A172 (cell line): ENCODE measurements at places on chromosomes 3 and 15. TPM values are rescaled to one million over a fixed set of nuclear protein-coding genes. Genes with fewer than 3 reads are reported as not detected.

The CELF6 gene
- total RNA-seq = not detected in 2 replicates

DNA sequence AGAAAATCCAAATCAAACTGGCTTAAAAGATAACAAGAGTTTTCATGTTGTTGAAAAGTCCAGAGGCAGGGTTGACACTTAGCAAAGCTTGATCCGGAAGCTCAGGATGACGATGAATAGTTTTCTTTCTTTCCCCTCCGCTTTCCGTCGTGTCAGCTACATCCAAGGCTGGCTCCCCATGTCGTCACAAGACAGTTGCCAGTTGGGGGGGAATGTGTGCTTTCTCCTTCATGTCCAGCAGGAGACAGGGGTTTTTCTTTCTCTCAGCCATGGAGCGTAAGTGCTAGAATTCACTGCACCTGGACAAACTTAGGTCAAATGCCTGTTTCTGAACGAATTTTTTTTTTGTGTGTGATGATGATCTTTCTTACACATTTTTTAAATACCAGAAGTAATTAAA is 273.8 kb upstream of the RGMA start:
- DNase-seq = no peak

GRCh38 chr3:43879166-43879565 is 188.4 kb downstream of the ABHD5 start:
- DNase-seq = no peak

DNA sequence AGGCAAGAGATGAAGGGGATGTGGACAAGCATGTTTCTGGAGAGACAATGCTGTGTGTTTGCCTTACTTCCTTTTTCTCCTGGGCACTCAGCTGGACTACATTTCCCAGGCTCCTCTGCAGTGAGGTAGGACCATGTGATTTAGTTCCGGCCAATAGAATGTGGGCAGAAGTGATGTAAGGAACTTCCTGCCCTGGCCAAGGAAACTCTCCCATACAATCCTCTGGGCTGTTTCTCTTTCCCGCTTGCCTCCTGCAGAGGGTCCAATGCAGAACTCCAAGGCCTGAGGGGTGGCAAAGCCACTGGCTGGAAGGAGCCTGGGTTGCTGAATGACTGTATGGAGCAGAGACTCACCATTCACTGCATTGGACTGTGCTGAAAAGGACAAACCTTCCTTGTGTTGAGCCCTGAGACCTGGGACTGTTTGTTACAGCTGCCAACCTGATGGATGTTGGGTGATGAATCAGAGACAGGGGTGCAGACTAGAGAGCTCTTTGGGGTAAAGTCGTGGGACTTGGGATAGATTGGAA is 82.7 kb upstream of the SLC6A6 start:
- DNase-seq = peak; percentile 88

DNA sequence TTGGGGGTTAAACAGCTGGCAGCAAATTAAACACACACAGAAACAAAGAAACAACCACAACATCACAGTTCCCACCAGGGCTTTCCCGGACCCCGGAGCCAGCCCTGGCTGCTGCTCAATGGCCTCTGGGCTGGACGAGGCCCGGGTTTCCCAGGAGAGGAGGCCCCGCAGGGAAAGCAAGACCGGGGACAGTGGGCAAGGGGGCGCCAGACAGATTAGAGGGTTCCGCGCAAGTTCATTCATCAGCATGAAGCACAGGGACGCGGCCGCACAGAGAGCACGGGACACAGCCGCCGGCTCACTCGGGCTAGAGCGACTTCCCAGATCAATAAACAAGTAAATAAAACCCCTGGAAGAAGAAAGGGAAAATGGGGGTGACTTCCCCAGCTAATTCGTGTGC is 66.4 kb upstream of the RPL32 start:
- DNase-seq = no peak

The CKMT1B gene
- not detected in 2 replicates for total RNA-seq

The RBP2 gene
- not detected in 2 replicates for total RNA-seq

GRCh38 chr15:77380033-77380432 is 39.9 kb downstream of the PEAK1 start:
- DNase-seq = no peak

The PCSK6 gene
- 5.5 and 10.0 TPM in 2 replicates for total RNA-seq

The WNT5A gene
- 10.1 and 15.6 TPM in 2 replicates for total RNA-seq

DNA sequence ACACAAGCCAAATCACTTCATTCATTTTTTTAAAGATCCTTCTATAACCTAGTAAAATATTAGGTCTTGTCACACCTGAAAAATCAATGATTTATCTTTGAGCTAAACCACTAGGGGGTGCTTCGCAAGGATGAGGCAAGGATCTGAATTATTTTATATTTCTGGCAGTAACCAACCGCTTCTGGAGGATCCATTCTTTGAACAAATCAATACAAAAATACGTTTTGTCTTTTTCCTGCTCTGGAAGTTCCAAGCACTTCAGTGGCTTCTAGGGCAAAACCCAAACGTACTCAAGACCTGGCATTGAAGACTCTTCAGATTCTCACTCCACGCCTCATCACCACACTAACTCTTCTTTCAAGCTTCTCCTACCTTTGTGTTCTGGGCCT is 486 bp downstream of the LSG1 start:
- DNase-seq = peak; percentile 36

GRCh38 chr15:45802140-45802539 is 167.3 kb downstream of the SQOR start:
- DNase-seq = no peak

GRCh38 chr15:77818484-77819047 is 185.9 kb upstream of the LINGO1 start:
- DNase-seq = no peak

DNA sequence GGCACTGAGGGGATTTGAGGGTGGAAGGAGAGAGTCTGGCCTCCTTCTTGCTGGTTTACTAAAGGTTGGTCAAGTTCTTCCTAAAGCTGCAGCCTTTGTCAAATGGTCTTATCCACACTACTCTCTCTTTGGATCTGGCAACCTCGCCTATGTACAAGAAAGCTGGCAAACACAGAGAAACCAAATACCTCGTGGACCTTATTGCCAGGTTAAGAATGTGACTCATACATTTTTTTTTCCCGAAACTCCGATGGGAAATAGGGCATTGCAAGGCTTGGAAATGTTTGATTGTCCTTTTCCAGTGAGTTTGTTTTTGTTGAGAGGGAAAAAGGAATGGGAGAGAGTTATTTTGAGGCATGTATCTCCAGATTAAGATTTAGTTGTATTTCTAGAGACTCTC is 13.9 kb downstream of the EOMES start:
- no peak for DNase-seq

The CORO2B gene
- total RNA-seq = 0.43 and 1.2 TPM in 2 replicates

The RAD51 gene
- total RNA-seq = 13.6 and 15.7 TPM in 2 replicates

DNA sequence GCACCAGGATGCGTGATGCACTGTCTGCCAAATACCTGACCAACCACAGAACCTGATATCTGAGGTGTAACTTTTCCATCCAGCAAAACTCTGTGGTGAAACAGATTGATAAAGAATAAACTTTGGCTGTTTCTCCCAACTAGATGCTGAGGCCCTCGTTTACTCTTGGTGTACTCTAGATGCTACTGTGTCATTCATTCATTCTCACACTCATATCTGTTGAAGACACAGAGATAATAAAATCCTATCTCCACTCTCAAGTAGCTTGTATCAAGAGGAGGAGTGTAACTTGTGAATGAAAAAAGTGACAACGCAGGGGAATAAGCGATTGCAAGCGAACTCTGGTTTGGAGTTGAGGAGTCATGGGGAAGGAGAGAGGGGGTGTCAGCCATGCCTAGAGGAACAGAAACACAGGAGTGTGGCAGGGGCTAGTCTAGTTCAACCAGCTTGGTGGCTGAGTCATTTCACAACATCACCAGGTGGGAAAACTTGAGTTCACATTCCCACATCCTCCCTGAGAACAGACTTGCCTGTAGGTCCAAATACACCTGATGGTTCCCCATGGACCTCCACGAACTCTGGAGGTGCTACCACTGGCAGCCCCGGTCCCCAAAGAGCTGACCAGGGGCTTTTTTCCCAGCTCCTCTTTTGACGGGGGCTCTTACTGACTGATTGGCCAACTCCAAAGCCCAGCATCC is 73.3 kb upstream of the SNRK start:
- no peak for DNase-seq

The OR5K2 gene
- total RNA-seq = not detected in 2 replicates

The CCR3 gene
- total RNA-seq = not detected in 2 replicates

The PIK3R4 gene
- 26.6 and 38.4 TPM in 2 replicates for total RNA-seq

The ABI3BP gene
- 4.9 and 11.5 TPM in 2 replicates for total RNA-seq

The WDR72 gene
- total RNA-seq = not detected in 2 replicates

The KLF13 gene
- total RNA-seq = 19.6 and 27.9 TPM in 2 replicates

- no peak for DNase-seq
These were observed 129.0 kb downstream of the BBX start for GRCh38 chr3:107651782-107652181.

The AHSG gene
- not detected in 2 replicates for total RNA-seq

GRCh38 chr3:24683090-24683489 is 188.4 kb upstream of the THRB start:
- no peak for DNase-seq

DNA sequence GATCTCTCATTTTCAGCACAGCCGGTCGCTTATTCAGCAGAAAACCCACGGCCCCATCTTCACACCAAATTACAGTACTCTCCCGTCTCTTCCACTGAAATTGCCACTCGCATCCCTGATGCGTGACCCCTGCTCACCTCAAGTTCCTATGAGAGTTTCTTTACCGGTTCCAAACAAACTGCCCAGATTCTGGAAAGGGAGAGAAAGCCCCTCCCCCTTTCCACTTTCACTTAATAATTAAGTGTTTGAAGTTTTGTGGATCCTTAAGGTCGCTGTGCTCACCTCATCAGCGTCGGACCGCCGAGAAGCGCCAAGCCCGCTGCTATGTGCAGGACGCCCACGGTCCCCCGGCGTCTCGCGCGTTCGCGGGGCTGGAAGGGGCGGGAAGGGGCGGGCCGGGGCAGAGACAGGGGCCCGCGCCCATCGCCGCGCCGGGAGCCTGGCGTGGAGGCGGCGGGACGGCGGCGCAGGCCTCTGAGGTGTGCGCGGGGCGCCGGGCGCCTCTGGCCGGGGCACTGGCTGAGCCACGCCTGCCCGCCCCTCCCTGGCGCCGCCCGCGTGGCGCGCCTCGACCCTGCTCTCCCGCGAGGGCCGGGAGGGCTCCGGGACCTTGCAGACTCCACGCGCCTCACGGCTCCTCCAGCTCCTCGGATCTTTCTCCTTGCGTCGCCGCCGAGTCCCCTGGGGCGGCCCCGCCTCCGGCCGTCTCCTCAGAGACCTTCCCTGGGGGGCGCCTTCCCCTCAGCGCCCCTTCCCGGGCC is at the start of gene GPR156:
Gene GPR156, minus strand, starts transcription at position 476 of the 761 bp plus-strand sequence. CDS start 41,124 bp downstream, outside the sequence.
- no peak for DNase-seq

DNA sequence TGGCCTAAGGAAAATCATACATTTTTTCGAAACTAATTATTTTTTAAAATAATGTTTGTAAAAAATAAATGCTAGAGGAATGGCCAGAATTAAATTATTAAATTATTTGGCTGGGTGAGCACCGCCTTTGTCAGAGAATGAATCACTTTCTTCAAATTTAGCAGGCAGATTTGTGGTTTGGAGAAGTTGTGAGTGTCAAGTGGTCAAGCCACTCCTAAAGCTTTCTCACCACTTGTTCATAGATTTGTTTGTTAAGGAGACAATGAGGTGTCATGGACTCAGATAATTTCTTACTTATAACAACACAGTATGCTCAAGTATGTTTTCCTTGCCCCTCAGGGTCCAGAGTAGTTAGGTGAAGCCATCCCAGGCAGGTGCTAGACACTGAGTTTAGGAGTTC is 196.2 kb downstream of the TUSC7 start:
- no peak for DNase-seq
